ENCODE measurements at places on chromosomes 3 and 15.

DNA sequence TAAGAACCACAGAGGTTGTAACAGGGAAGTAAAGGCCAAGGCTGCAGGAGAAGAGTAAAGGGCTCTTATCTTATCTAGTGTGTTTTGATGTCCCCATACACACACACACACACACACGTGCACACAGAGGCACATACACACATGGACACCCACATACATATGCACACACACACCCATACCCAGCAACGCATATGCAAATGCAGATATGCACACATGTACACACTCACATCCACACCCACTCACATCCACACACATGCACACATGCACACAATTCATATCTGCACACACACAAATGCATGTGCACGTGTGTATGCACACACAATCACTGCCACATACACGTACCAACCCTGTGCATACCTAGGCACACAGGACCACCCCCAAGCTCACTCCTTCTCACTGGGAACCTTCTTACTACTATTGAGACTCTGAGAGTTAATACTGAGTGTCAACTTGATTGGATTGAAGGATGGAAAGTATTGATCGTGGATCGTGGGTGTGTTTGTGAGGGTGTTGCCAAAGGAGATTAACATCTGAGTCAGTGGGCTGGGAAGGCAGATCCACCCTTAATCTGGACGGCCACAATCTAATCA, 99.0 kb upstream of the AKAP13 start:
- DNase-seq: no peak

DNA sequence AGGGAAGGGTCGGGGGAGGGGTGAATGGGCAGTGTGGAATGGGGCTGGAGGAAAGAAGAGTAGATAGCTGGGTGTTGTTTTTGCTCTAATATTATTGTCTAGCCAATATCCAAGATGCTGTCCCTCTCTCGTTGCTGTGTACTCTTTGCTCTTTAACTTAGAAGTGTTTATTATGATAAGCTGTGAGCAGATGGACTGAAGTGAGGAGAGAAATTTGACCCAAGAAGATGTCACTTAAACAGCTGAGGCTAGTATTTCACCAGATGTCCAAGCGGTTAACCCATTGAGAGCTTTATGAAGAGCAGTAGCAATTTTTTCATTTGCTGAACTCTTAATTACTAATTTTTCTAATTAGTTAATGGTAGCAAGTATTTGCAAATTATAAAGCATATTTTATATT, 212.2 kb upstream of the TP63 start:
- DNase-seq: no peak

DNA sequence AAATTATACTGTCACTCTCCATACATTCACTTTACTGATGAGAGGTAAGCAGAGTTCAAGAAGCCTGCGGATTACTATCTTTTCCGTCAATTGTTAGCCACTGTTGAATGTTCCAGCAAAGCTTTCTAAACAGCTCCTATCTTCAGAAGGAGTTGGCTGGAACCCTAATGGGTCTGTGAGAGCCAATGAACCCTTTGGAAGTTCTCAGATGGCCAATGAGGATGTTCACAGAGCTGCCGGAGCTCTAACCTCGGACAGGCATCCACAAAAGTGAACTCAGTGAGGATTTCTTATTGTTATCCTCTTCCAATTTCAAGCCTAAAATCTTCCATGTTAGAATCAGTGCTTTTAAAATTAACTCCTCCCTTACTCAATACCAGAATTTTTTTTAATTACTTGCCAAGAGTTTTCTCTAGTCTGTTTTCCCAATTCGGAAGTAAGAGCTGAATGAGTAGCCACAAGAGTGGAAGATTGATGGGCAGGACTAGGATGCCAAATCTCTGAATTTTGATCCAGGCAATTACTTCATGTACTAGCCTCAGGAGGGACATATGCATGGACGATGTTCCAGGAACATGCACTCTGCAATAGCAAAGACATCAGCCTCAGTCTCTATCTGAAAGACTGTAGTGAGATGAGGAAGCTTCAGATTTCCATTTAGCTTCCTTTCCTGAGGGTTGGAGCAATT, 78.1 kb downstream of the AGBL1 start:
- DNase-seq: no peak

DNA sequence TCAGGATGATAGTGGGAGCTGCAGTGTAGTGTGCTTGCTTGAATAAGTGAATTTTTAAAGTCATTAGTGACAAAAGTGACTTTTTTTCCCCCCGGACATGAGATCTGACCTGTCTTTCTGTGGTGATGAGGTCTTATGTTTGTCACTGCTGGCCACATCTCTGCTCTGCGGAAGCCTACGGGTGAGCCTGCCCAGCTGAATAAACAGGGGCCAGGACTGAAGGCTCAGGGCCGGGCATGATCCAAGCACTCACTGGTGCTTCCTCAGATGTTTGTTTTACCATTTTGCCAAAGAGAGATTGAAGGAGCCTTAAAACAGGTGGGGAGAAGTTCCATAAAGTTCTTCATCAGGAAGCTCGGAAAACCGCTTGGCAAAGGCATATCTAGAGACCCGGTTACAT, 35.0 kb downstream of the RPL39L start:
- DNase-seq: no peak

DNA sequence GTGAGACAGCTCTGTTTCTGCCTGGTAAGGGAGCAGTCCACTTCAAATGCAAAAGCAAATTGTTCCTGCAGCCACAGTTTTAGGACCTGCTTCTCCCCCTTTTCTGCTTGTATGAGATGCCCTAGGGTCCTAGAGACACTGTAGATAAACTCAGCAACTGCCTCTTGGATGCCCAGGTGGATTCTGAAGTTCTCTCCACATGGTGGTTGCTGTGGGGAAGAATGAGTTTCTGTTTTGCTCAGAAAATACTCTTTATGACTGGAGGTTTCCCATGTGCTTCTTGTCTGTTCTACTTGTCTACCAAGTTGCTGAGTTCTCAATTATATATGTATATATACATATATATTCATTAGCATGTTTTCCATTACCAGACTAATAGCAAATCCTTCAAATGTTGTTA, 5.6 kb upstream of the ZNF80 start:
- DNase-seq: no peak

DNA sequence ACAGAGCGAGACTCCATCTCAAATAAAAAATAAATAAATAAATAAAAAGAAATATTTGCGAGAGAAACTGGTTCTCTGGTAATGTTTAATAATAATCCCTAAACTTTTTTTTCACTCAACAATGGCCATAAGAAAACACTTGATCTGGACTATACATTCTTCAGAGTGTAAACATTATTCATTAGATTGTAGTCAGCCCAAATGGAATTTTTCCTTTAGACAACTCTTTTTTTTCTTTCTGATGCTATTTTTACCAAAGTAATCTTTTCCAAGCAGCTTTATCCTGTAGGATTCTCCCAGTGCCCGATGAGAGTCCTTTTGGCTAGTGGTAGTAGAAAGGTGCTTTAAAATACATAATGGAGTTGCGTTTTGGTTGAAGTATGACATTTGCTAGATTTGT, 90.4 kb downstream of the NEDD4 start:
- DNase-seq: no peak

- DNase-seq: no peak
Observed at GRCh38 chr3:151638555-151639417, 94.9 kb upstream of the AADACL2 start.

DNA sequence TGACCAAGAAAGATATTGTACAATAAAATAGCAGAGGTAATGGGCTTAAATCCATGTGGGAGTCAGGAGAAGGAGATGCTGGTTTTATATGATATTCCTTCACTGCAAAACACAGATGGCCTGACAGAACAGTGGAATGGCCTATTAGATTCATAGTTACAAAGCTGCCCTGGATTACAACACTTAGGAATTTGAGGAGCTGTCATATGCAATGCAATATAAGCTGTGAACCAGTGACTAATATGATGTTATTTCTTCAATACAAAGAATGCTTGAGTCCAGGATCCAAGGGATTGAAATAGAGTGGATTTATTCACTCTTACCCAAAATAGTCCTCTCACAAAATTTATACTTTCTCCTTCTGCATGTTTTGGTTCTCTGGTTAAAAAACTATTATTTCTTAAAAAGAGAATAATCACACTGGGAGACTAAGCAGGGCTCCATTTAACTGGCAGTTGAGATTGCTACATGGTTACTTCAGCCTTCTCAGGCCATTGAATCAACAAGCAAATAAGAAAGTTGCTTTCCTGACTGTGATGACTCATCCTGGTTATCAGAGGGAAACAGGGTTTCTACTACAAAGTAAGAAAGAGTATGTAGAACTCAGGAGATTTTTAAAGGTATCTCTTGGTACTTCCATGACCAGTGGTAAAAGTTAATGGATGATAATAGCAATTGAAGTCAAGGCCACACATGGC, 79.8 kb upstream of the ZPLD1 start:
- DNase-seq: no peak

GRCh38 chr15:94077938-94078337, 153.4 kb upstream of the MCTP2 start:
- no peak for DNase-seq

DNA sequence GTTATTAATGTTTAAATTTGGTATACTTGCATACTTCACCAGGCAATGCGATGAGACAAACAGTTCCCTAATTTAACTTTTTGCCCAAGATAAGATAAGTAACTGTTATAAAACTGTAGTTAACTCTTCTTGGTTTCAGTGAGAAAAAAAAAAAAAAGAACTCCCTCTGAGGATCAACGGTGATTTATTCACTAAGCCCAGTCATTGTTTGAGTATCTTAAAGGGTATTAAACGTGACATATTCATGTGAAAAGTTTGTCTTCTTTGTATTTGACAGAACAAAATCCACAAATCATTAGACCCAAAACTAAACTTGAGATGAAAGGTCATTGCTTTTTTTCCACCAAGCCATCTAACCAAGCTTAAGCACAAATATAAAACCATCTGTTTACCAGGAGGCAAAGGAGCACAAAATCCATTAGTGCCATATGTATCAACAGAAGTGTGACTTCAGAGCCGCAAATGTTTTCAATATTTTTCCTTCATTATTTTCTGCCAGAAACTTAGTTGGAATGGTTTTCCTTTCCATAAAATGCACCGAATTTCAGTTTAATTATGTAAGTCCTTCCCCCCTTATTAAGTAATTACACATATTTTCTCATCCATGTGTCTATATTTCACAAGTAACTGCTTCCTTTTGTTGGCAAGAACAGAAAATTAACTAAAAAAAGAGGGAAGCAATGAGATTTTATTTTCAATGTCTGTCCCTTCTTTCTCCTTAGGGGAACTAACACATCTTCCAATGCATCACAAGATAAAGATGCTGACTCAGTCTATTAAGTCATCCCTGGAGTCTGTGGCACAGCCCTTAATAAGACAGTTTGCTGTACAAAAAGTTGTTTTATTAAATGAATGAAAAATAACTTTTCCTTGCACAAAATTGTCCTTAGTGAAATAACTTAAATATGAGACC, 92.2 kb upstream of the RAP2B start:
- DNase-seq: no peak

DNA sequence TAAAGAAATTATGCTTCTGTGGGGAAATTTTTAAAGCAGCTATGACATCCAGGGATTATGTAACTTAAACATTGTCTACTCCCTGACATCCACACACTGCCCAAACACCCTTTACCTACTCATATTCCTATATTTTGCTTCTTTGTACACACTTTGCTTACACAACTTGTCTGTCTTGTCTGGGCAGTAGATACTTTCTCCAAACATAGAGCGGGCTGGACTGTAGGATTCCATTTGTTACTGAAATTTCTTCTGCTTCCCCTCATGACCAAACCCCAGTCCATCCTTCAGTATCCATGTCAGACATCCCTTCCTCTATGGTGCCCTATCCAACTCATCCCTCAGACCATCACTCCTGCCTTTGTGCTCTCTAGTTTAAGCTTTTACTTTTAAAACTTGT, 19.9 kb downstream of the NCEH1 start:
- DNase-seq: no peak

GRCh38 chr3:52259035-52259434, 13.5 kb downstream of the PPM1M start:
- no peak for DNase-seq

GRCh38 chr15:71252044-71252739, 136.9 kb downstream of the THSD4 start:
- DNase-seq: no peak

- no peak for DNase-seq
Observed at GRCh38 chr3:194262176-194262924, 88.8 kb downstream of the CPN2 start.

DNA sequence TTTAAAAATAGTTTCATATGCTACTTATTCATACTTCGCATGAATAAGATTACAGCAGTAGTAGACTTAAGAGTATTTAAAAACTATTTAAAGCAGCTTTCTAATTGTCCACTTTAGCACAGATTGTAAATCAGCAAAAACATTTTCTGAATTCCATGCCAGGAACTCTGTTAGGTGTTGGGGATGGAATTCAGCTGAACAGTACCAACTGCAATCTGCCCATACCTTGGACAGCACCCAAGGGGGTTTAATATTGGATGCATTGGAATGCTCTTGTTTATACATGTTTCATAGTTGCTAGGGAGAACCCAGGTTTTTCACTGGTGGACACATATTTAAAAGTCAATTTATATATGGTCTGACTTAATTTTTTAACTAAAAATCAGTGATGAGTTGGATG, 74.8 kb downstream of the PPM1L start:
- no peak for DNase-seq
